Stimulated activated CD8-positive, alpha-beta memory T cell treated with anti-CD3 and anti-CD28 coated beads, Interleukin-4, amount 100 ng/mL, for 4 hours (primary cell): ENCODE measurements at places on chromosomes 4 and X.

GRCh38 chr4:184688447-184688846 is 38.9 kb downstream of the PRIMPOL start:
- no peak for DNase-seq

GRCh38 chr4:54586320-54586955 is 71.3 kb upstream of the KIT start:
- DNase-seq: no peak

GRCh38 chrX:51665981-51666380 is 16.6 kb downstream of the CENPVL2 start:
- no peak for DNase-seq

DNA sequence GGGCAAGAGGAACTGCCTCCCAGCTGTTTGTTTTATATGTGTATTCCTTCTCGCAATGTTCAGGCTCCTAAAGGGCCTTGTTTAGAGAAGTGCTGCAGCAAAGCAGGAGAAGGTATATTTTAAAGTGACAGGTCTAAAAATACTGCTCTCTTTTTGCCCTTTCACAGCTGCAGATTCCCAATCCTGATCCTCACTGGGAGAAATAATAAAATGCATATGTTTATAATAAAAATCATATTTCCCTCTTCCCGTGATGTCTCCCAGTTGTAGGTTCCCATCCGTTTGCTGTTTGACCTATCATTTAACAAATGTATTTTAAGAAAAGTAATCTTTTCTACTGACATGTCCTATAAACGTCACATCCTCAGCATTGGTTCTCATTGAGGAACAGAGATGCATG is 62.7 kb upstream of the GPC4 start:
- no peak for DNase-seq

GRCh38 chr4:26717332-26717731 is 133.4 kb downstream of the TBC1D19 start:
- DNase-seq: no peak

- DNase-seq: no peak
These were observed 18.7 kb upstream of the SPANXB1 start for GRCh38 chrX:140983730-140984129.

GRCh38 chrX:140815868-140816267 is 106.3 kb downstream of the LINC00632 start:
- DNase-seq: no peak

- no peak for DNase-seq
These were observed 111.8 kb downstream of the TMEM144 start for GRCh38 chr4:158322109-158322508.

- DNase-seq: no peak
These were observed 102.7 kb upstream of the ZNF827 start for GRCh38 chr4:146041139-146042004.

DNA sequence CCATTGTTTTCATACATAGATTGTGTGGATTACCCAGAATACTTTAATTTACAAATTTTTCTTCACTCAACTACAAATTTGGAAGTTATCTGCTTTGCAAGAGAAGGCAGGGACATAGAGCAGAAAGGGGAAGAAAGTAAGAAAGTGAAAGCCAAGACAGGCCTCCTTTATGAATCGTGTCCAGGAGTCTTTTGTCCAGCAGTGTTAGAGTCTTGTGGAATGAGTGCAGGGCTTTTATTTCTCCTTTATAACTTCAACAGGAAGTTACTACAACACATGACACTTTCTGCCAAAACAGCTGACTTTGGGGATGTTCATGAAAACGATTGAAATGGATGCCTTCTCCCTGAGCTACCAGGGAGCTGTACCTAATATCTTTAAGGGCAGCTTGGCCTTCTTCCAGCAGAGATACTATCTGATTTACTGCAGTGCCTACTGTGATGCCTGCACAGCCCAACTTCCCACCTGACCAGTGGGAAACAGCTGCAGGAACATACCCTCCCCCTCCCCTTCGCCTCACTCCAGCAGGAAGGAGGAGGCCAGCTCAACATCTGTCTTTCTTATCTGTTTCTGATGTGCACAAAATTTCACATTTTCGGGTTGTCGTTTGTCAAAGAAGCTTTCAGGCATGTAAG is 557.7 kb upstream of the SLIT2 start:
- DNase-seq: no peak

DNA sequence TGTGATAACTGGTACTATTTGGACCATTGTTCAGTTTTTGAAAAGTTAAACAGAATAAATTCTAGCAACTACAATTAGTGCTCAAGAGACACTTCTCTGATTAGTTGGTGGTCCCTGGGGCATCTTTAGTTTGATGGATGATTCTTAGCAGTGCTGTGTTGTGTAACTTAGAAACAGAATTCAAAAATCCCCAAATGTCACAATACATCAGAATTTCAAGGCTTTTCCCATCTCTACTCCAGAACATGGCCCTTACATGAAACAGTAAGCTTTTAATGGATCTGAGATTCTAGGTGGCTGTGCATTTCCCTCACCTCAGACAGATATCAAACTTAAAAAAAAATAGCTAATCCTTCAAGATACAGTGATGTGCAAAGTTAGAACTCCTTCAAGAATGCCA is 104.4 kb upstream of the CXCL13 start:
- no peak for DNase-seq

GRCh38 chr4:37245391-37245954 is 930 bp downstream of the NWD2 start:
- no peak for DNase-seq

GRCh38 chrX:115017455-115017854 is at the start of gene IL13RA2:
TSS of gene IL13RA2 (minus strand) at chrX:115017616. CDS start at chrX:115017269, 347 bp downstream.
- DNase-seq: no peak

DNA sequence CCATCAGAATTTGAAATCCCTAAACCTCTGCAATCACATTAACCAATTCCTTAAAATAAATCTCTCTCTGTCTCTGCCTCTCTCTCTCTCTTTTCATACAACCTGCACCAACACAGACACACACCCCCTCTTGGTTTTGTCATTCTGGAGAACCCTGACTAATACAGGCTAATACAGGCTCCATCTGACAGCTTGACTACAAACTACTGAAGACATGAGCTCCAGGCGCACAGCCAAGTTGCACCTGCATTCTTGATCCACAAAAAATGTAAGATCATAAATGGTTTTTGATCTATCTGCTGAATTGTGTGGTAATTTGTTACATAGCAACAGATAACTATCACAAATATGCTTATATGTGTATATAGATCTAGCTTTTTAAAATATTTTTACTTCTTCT is 2414.2 kb downstream of the PCDH7 start:
- DNase-seq: no peak

DNA sequence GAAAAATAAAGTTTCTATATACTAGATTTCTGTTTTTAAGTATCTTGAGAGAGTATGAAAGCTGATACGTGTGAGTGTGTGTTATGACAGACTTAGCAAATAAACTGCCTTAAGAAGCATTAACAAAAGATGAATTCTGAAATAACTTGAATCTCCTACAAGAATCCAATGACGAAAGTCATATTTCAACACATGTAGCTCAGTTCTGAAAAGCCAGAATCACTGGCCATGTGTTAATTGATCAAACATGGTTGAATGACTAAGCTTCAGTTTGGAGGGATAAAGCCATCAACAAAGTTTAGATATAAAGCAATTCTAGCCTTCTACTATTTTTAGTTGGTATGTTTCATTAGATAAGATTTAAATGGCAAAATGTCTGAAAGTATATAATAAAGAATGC is 88.5 kb upstream of the ETNPPL start:
- DNase-seq: no peak

GRCh38 chr4:87939978-87940690 is 35.4 kb upstream of the SPP1 start:
- DNase-seq: no peak

- no peak for DNase-seq
These were observed 1934.2 kb upstream of the IGFBP7 start for GRCh38 chr4:59044286-59044900.

DNA sequence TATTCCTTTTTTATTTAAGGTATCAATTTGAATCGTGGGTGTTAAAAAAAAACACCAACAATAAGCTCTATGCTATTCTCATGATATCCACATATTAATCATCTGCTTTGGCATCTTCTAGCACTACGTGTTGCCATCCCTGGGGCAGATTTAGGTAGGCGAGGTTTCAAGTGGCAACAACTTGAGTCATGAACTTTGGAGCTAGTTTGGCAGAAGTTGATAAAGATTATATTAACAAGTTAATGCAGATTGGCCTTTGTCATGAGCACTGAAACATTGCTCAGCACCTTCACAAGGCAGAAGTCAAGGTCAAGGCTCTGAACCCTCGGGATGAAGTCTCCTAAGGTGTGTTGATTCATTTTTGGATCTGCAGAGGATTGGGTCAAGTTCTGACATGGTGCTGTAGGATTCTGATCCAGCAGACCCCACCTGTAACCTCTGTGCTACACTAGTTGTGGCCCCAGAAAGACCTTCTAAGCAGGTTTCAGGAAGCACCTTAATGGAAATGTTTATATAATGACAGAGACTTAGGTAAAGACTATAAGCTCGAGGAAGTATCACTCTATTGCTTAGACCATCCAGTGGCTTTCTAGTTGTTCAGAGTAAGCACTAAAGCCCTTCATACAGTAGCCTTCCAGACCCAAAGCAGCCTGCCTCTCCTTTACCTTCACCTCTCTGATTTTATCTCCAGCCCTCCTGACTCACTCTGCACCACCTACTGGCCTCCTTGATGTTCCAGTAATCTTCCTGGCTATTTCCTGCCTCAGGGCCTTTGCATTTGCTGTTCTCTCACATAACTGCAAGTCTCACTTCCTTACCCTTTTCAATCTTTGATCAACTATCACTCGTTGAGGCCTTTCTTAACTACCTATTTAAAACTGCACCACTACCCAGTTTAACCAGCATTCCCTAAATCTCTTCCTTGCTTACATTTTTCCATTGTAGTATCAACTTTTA is 117.0 kb upstream of the SLC4A4 start:
- DNase-seq: no peak

- no peak for DNase-seq
These were observed 16.3 kb downstream of the CD99 start for GRCh38 chrX:2707334-2707760.

GRCh38 chr4:184064877-184065276 is 152.8 kb downstream of the ENPP6 start:
- DNase-seq: no peak

DNA sequence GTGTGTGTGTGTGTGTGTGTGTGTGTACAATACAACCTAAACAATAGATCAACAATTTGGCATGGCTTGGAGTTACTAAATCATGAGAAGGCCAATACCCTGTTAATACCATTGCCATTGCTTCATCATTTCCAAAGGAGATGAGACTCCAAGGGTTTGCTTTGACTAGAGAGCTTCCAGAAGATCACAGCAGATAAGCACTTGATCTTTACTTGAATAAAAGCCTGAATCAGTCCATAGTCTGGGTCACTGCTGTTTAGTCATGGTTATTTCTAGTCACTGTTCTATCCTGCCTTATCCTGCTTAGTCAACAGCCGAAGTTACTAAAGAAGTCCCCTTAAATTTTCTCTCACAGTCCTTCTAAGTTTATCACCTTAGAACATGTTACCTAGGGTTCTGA is 58.2 kb downstream of the RAB40AL start:
- DNase-seq: no peak

- DNase-seq: no peak
These were observed 8.3 kb upstream of the ODAM start for GRCh38 chr4:70187216-70187615.

GRCh38 chrX:18674417-18674787 is 2.5 kb upstream of the RS1 start:
- no peak for DNase-seq

DNA sequence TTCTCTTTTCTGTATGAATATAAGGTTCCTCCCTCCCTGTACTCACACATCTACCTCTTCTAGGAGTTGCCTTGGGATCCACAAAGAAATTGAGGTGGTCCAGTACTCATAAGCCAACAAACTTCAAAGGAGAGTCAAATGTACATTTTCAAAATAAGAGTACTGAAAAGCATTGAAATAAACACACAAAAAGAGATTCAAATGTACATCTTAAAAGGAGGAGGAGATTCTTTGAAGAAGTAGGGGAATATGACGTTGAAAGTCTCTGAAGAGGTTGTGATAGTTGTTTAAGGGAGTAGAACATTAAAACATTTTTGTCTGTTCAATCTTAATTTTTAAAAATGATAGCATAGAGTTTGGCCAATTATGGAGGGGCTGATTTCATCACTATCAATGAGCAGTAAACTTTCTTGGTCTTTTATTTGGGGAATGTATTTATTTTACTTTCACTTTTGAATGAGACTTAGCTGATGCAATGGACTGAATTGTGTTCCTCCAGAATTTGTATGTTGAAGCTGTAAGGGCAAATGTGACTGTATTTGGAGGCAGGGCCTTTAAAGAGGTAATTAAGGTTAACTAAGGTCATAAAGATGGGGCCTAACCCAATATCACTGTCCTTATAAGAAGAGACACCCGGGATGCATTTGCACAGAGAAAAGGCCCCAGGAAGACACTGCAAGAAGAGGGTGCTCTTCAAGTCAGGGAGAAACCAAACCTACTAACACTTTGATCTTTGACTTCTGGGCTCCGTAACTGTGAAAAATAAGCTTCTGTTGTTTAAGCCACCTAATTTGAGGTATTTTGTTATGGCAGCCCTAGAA is 226.3 kb upstream of the PGRMC2 start:
- DNase-seq: no peak

DNA sequence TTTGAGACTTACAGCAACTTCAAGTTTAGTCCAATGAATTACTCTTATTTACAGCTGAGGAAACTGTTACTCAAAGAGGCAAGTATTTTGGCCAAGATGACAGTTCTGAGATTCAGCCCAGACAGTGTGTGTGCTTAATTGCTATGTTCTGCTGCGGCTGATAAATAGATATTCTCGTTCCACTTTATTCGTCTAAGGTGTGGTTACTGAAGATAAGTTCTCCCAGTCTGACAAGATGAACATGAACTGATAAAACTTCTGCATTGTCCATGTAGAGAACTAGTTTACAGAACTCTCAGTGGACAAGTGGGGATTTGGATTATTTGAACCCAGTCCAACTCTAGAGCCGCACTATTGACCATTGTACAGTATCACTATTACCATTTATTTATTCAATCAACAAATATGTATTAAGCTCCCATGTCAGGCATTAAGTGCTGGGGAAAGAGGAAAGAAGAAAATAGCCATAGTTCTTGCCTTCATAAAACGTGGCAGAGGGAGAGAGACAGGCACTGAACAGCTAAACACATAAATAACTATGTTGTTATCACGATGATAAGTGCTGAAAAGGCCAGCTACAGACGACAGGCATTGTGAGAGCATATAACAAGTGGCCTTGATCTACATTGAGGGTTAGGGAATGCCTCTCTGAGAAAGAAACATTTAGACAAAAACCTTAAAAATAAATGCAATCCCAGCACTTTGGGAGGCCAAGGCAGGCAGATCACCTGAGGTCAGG is 4.0 kb upstream of the DHX15 start:
- DNase-seq: no peak

GRCh38 chr4:155639704-155640523 is 26.7 kb upstream of the GUCY1A1 start:
- DNase-seq: no peak

- no peak for DNase-seq
These were observed 24.0 kb upstream of the TMEM255A start for GRCh38 chrX:120335289-120335688.

DNA sequence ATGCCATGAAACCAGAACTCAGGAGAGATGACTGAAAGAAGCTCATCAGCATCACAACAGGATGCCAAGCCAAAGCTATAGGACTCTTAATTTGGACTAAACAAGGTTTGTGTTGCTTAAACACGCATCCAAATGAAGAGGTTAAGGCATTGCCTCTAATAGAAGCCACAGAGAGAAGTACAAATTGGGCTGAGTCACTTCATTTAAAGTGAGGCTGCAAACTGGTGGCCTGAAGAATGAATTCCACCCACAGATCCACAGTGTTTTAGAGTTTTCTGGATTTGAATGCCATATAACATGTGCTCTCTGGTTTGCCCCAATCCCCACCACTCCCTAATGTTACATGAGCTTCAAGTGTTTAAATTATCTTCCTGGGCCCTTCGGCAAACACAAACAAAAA is 103.5 kb downstream of the FIP1L1 start:
- no peak for DNase-seq
